ENCODE measurements at places on chromosomes 16 and 17. TPM values are rescaled to one million over a fixed set of nuclear protein-coding genes. Genes with fewer than 3 reads are reported as not detected.

The PLK1 gene
- 35.2 TPM for total RNA-seq

GRCh38 chr16:88373927-88374492 is 8.7 kb upstream of the ZNF469 start:
- no peak overlapping the region for H3K4me3 ChIP-seq
- DNase-seq = no peak
- H3K27me3 ChIP-seq = no peaks in the 10 kb centered on the region
- H3K27ac ChIP-seq = no peak overlapping the region
- no peaks in the 10 kb centered on the region for H3K4me1 ChIP-seq
- H3K36me3 ChIP-seq = no peaks in the 10 kb centered on the region

DNA sequence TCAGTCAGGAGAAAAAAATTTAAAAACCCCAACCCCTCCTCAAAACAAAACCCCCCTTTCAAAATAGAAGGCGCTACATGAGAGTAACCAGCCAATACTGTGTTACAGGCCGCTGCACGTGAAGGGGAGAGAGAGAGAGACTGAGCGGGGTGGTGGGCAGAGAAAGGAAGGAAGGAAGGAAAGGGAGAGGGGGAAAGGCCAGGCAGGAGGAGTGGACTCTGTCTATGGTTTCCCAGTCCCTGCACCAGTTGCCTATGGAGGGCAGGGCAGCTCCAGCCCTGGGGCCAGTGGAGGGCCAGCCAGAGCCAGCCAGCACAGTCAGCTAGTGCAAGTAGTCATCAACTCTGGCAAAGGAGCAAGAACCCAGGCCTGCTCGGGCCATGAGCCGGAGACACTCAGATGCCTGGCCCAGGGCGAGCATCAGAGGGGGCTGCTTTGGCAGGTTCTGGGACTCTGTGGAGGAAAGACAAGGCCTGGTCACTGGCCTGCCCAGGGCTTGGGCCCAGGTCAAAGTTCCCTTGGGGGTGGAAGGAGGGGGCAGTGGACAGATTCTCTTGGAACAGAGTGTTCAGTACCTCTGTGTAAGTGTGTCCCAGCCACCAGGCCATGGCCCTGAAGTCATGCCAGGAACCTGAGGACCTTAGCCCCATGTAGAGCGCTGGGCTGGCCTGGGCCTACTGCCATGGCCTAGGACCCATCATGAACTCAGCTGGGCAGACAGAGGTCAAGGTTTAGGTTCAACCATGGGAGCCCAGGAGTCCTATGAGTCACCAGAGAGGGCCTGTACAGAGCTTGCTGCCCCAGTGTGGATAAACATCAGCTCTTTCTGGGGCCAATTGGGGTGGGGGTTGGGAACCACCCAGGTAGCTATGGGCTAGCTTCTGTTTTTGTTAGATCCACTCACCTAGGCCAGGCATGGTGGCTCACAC is 7.3 kb upstream of the GFOD2 start:
- no peak for DNase-seq
- no peaks in the 10 kb centered on the region for H3K27me3 ChIP-seq
- H3K36me3 ChIP-seq = peaks cover 78% of the 10 kb centered on the region
- no peaks in the 10 kb centered on the region for H3K4me1 ChIP-seq
- no peak overlapping the region for H3K27ac ChIP-seq

The IL4R gene
- total RNA-seq = 88.7 TPM

GRCh38 chr17:29100296-29100695 is 57.4 kb downstream of the PIPOX start:
- H3K27ac ChIP-seq = no peak overlapping the region
- H3K27me3 ChIP-seq = no peaks in the 10 kb centered on the region
- H3K4me1 ChIP-seq = no peaks in the 10 kb centered on the region
- no peak overlapping the region for H3K4me3 ChIP-seq
- peaks cover 78% of the 10 kb centered on the region for H3K36me3 ChIP-seq
- DNase-seq = no peak

GRCh38 chr17:9285602-9286427 is 264.5 kb downstream of the NTN1 start:
- H3K4me1 ChIP-seq = no peaks in the 10 kb centered on the region
- no peak overlapping the region for H3K27ac ChIP-seq
- no peak overlapping the region for H3K4me3 ChIP-seq
- no peaks in the 10 kb centered on the region for H3K36me3 ChIP-seq

GRCh38 chr17:61984821-61985220 is 57.0 kb upstream of the INTS2 start:
- peaks cover 85% of the 10 kb centered on the region for H3K36me3 ChIP-seq
- no peak overlapping the region for H3K4me3 ChIP-seq
- H3K4me1 ChIP-seq = peaks cover 3% of the 10 kb centered on the region
- H3K27ac ChIP-seq = no peak overlapping the region
- DNase-seq = no peak

DNA sequence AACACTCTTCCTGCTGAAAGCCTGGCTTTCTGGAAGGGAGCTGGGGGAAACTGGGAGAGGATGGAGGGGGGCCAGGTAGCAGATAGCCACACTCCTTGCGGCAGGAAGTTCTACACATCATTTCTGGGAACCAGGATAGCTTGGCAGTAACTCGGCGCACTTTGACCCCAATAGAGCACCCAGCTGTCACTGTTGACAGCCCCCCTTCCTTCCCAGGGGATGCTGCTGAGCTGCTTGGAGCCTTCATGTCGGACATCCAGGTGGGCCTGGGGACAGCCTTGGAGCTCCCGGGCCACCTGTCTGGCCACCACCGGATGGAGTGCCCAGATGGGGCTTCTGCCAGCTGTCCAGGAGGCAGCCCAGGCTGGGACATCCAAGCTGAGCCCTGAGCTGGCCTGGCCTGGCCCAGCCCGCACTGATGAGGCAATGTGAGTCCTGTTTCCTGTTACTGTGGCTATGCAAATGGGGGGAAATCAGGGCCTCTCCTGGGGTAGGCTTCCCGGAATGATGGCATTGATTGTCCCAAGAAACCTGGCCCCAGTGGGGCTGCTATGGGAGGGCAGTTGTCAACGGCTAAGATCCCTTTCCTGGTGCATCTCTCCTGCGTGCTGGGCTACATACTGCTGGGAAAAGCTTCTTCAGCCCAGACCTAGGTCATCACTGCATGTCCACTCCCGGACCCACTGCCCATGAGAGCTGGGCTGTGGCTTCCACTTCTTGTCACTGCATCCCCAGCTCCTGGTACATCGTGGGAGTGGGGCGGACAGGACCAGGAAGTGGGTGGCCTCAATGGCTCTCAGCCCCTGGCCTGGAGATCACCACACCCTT is 50.0 kb downstream of the SOCS1 start:
- DNase-seq = no peak
- H3K27me3 ChIP-seq = no peaks in the 10 kb centered on the region
- H3K4me3 ChIP-seq = no peak overlapping the region

DNA sequence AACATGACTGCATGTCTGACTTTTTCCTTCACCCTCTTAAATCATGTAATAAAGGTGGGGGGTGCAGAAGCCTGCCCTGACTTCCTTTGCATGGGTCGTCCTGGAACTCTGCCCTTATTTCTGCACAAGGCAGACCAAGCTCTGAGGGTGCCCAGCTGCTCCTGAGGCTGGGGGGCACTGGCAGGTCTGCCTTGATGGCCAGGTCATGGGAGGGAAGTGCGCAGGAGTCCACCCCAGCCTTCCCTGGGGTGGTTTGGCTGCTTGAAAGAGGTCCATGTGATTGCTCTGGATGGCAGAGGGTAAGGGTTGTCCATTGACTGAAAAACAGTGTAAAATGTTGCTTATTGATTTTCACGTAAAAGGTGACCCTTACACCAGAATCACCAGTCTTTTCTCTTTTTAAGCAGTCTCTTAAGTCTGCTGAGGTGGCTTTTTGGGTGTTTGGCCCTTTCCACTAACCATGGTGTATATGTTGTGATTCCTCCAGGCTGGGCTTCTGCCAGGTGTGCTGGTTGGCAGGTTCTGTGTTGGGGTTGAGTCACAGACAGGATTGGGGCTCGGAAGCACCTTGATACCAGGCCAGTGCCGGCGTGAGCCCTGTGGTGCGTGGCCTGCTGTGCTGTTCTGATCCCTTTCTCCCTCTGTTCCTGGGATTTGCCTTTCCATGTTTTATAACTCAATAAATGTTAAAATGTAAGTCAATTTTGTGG is 19.4 kb downstream of the DHX38 start:
- no peaks in the 10 kb centered on the region for H3K4me1 ChIP-seq
- no peak overlapping the region for H3K4me3 ChIP-seq
- H3K27ac ChIP-seq = no peak overlapping the region
- peaks cover 46% of the 10 kb centered on the region for H3K36me3 ChIP-seq
- no peaks in the 10 kb centered on the region for H3K27me3 ChIP-seq

The CPNE7 gene
- total RNA-seq = not detected

GRCh38 chr17:81025741-81026129 is 9.2 kb upstream of the BAIAP2 start:
- no peak overlapping the region for H3K4me3 ChIP-seq
- no peak for DNase-seq
- no peaks in the 10 kb centered on the region for H3K36me3 ChIP-seq
- H3K27ac ChIP-seq = no peak overlapping the region
- H3K27me3 ChIP-seq = peaks cover 11% of the 10 kb centered on the region

- no peak for DNase-seq
- no peaks in the 10 kb centered on the region for H3K27me3 ChIP-seq
- peaks cover 2% of the 10 kb centered on the region for H3K36me3 ChIP-seq
- H3K27ac ChIP-seq = no peak overlapping the region
- H3K4me1 ChIP-seq = no peaks in the 10 kb centered on the region
- no peak overlapping the region for H3K4me3 ChIP-seq
These were observed 14.2 kb downstream of the NFAT5 start for GRCh38 chr16:69579783-69580481.

The PDE6G gene
- total RNA-seq = not detected

All from ascending aorta (tissue), 2 donors.